Type B pancreatic cell (in vitro differentiated cells): ENCODE measurements at places on chromosomes 6 and 20.

DNA sequence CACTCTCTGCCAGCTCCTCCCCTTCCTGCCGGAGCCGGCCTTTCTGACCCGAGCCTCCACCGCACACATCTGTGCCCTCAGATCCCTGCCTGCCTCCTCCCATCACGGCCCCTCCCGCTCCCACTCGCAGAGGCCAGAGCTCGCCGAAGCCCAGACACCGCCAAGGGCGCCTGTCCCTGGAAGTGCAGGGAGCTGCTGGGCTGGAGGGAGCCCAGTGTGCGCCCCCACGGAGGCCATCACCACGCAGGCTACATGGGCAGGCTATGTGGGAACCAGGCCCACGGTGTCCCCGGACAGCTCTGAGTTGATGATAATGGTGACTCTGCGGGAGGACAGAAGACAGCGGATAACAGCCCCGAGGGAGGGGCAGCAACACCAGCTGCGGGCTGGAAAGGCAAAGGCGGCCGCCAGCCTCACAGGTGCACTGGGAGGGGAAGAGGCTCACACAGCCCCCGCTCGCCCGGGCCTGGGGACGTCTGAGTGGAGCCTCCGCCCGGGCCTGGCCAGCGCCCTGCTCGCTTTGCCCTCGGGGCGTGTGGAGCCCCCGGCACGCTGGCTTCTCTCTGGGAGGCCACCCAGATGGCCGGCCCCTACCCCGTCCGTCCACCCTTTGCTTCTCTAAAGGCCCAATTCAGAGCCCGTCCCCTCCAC is 154.9 kb downstream of the DLL1 start:
- DNase-seq, result peak; percentile 69
- H3K27ac ChIP-seq, result no peak overlapping the region
- no peaks in the 10 kb centered on the region for H3K36me3 ChIP-seq
- no peaks in the 10 kb centered on the region for H3K27me3 ChIP-seq
- peaks cover 13% of the 10 kb centered on the region for H3K4me1 ChIP-seq

GRCh38 chr6:21990577-21990976 is 306.3 kb downstream of the PRL start:
- H3K27me3 ChIP-seq, result no peaks in the 10 kb centered on the region
- peaks cover 30% of the 10 kb centered on the region for H3K4me1 ChIP-seq
- H3K4me3 ChIP-seq, result no peak overlapping the region
- no peak overlapping the region for H3K27ac ChIP-seq
- peaks cover 23% of the 10 kb centered on the region for H3K36me3 ChIP-seq

GRCh38 chr20:48639899-48640298 is 187.9 kb downstream of the PREX1 start:
- peaks cover 3% of the 10 kb centered on the region for H3K36me3 ChIP-seq
- no peak overlapping the region for H3K4me3 ChIP-seq
- H3K27me3 ChIP-seq, result peaks cover 12% of the 10 kb centered on the region
- peaks cover 5% of the 10 kb centered on the region for H3K4me1 ChIP-seq
- H3K27ac ChIP-seq, result no peak overlapping the region
- DNase-seq, result no peak

- no peak overlapping the region for H3K27ac ChIP-seq
- no peak for DNase-seq
- no peaks in the 10 kb centered on the region for H3K36me3 ChIP-seq
- peaks cover 8% of the 10 kb centered on the region for H3K4me1 ChIP-seq
These were observed 34.0 kb upstream of the BMP6 start for GRCh38 chr6:7691675-7692452.

- no peak overlapping the region for H3K4me3 ChIP-seq
- H3K27ac ChIP-seq, result no peak overlapping the region
- no peaks in the 10 kb centered on the region for H3K27me3 ChIP-seq
- peaks cover 8% of the 10 kb centered on the region for H3K36me3 ChIP-seq
- peaks cover 12% of the 10 kb centered on the region for H3K4me1 ChIP-seq
These were observed 275.5 kb downstream of the PTPRK start for GRCh38 chr6:128244751-128245405.

GRCh38 chr6:50850223-50851048 is 31.8 kb downstream of the TFAP2B start:
- peaks cover 2% of the 10 kb centered on the region for H3K4me1 ChIP-seq
- H3K36me3 ChIP-seq, result no peaks in the 10 kb centered on the region
- peak overlapping the region; percentile 93 for H3K4me3 ChIP-seq
- peaks cover 96% of the 10 kb centered on the region for H3K27me3 ChIP-seq
- peak overlapping the region; percentile 93 for H3K27ac ChIP-seq
- no peak for DNase-seq

DNA sequence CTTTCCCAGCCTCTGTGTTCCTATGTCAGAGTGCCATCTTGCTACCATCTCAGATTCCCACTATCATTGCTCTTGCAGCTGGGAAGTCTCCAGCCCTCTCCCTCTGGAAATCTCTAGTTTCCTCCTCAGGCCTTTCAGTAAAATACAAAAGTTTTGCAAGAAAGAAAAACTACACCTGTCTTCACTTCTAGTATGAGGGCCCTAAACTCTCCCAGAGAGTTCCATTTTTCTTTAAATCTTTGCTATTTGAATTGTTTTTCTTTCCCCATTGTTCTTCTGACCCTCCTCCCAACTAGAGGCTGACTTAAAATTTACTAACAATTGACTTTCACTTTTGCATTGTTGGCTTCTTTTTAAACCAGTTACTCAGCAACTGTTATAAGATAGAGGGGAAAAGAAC is 62.8 kb downstream of the LY86 start:
- H3K27me3 ChIP-seq, result peaks cover 3% of the 10 kb centered on the region
- H3K36me3 ChIP-seq, result no peaks in the 10 kb centered on the region
- H3K4me3 ChIP-seq, result no peak overlapping the region

DNA sequence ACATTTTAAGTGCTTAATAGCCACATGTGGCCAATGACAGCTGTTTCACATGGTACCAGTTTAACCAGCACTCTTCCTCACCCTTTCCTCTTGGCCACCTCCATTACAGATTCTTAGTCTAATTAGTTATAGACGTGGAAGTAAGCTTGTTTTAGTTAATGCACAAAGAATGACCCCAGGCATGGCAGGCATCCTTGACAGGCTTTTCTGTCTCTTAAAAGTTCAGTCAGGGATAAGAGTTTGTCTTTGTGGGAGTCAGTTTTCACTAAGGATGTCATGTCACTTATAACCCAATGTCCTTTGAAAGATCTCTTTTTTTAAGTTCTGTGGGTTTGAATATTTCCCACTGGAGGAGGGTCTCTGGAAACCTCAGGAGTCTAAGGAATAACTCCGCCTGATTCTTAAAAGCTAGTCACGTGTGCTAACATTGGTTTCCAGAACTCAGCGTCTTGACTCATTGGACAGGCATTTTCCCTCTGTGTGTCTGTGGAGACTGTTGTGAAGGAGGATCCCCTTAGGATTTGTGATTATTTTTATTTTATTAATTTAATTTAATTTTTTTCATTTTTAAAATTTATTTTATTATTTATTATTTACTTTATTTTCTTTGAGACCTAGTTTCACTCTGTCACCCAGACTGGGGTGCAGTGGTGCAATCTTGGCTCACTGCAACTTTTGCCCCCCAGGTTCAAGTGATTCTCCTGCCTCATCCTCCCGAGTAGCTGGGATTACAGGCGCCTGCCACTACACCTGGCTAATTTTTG is 171.4 kb downstream of the ZFAND3 start:
- no peak for DNase-seq
- no peaks in the 10 kb centered on the region for H3K27me3 ChIP-seq
- H3K36me3 ChIP-seq, result no peaks in the 10 kb centered on the region
- no peak overlapping the region for H3K4me3 ChIP-seq
- H3K27ac ChIP-seq, result peak overlapping the region; percentile 23
- peaks cover 57% of the 10 kb centered on the region for H3K4me1 ChIP-seq

DNA sequence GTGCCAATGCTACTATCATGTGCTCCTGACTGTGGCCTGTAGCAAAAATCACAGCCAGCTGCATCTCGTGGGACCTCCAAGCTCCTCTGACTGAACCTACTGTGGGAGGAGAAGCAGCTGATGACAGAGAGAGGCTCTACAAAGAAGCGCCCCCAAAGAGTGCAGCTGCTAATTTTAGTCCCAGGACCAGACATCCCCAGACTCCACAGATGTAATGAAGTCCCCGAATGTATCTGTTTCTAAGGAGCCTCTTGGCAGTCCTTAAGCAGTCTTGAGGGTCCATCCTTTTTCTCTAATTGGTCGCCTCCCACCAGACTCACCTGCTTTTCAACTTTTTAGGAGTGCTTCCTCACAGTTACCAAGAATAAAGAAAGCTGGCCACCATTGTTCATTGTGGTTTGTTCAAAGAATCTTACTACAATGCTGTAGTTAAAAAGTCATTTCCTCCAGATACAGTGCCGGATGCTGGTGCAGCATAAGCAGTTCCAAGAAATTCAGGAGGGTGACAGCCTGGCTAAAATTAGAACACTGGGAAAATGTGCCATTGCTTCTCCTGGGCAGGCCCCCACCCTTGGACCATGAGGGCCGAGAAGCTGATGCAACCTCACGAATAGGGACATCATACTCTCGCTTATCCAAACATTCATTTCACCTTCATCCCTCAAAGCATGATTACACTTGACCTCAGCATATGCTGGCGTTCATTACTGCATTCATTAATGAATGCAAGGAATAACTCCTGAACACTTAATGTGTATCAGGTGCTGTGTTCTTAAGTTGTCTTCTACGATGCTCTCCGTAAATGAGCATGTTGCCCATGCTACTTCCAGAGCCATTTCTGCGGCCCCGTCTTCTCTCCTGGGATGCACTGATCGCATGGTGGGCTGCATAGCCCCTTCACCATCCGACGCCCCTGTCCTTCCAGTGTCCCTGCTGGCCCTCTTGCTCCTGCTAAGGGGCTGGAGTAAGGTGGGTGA is 66.4 kb downstream of the LY86 start:
- no peak for DNase-seq
- peaks cover 15% of the 10 kb centered on the region for H3K4me1 ChIP-seq
- no peak overlapping the region for H3K4me3 ChIP-seq

- no peaks in the 10 kb centered on the region for H3K36me3 ChIP-seq
- H3K27me3 ChIP-seq, result no peaks in the 10 kb centered on the region
- H3K4me3 ChIP-seq, result no peak overlapping the region
- no peaks in the 10 kb centered on the region for H3K4me1 ChIP-seq
- DNase-seq, result no peak
- no peak overlapping the region for H3K27ac ChIP-seq
These were observed 1152.3 kb upstream of the GJE1 start for GRCh38 chr6:140980265-140980887.

- no peaks in the 10 kb centered on the region for H3K36me3 ChIP-seq
- no peak overlapping the region for H3K27ac ChIP-seq
- peaks cover 4% of the 10 kb centered on the region for H3K27me3 ChIP-seq
- no peak overlapping the region for H3K4me3 ChIP-seq
- no peak for DNase-seq
These were observed 31.8 kb upstream of the GMPR start for GRCh38 chr6:16206595-16207037.

DNA sequence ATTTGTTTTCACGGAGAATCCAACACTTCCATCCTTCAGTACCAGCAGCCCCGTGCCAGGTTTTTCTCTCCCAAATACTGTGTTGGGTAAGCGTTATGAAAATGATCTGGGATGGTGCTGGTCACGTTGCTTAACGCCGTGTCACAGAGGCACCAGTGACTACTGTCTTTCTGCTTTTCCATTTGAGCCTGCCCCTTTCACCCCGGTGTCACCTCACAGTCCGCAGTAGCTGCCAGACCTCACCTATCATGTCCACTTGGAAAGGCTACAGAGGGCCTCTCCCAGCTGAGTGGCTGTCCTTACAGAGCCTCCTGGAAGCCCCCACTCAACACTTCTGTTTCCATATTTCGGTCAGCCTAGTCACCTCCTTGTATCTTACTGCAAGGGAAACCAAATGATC is 176.5 kb upstream of the ARID1B start:
- H3K27me3 ChIP-seq, result peaks cover 11% of the 10 kb centered on the region
- no peaks in the 10 kb centered on the region for H3K36me3 ChIP-seq
- H3K4me3 ChIP-seq, result no peak overlapping the region
- DNase-seq, result no peak
- H3K27ac ChIP-seq, result no peak overlapping the region

- no peak overlapping the region for H3K4me3 ChIP-seq
- H3K27me3 ChIP-seq, result peaks cover 11% of the 10 kb centered on the region
- peaks cover 15% of the 10 kb centered on the region for H3K4me1 ChIP-seq
- H3K27ac ChIP-seq, result no peak overlapping the region
These were observed 145.7 kb upstream of the PHACTR3 start for GRCh38 chr20:59458645-59459044.

DNA sequence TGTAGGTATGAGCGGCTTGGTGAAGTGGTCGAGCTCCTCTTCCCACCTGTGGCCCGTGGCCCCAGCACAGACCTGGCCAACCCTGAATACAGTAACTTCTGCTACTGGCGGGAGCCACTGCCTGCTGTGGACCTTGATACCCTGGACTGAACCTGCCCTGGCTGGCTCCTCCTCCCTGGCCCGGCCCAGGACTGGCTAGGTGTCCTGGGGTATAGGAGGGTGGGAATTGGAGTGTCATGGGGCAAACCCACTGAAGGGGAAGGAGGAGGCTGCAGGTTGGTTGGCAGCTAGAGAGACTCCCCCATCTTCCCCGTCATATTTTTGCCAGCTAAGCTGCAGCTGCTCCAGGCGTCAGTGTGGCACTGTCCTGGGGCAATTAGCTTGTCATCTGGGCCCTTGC is 7.9 kb downstream of the EMILIN3 start:
- H3K4me3 ChIP-seq, result no peak overlapping the region
- no peaks in the 10 kb centered on the region for H3K36me3 ChIP-seq
- H3K27ac ChIP-seq, result no peak overlapping the region
- DNase-seq, result no peak
- no peaks in the 10 kb centered on the region for H3K27me3 ChIP-seq

DNA sequence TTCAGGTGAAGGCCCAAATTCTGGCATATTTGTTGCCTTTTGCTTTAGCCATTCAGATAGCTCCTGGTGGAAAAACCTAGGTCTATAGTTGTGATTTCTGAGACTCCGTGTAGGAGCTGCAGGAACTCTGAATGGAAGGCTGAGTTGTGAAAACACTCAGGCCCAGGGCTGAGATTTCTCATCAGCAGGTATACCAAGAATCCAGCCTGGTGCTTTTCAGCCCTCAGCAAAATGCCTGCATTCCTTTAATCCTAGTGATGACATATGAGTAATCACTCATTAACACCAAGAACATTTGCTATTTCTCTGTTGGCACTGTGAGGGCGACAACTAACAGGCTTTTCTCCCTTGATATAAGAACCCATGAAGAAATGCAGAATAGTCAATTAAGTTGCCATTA is 546.1 kb upstream of the MAN1A1 start:
- DNase-seq, result no peak
- H3K4me1 ChIP-seq, result peaks cover 4% of the 10 kb centered on the region
- H3K36me3 ChIP-seq, result no peaks in the 10 kb centered on the region
- no peaks in the 10 kb centered on the region for H3K27me3 ChIP-seq
- no peak overlapping the region for H3K27ac ChIP-seq

- no peak for DNase-seq
- peaks cover 10% of the 10 kb centered on the region for H3K36me3 ChIP-seq
- no peak overlapping the region for H3K27ac ChIP-seq
These were observed 52.4 kb upstream of the SIM1 start for GRCh38 chr6:100517106-100517505.

- H3K27ac ChIP-seq, result no peak overlapping the region
- H3K4me3 ChIP-seq, result no peak overlapping the region
- H3K27me3 ChIP-seq, result no peaks in the 10 kb centered on the region
- H3K36me3 ChIP-seq, result no peaks in the 10 kb centered on the region
- H3K4me1 ChIP-seq, result peaks cover 4% of the 10 kb centered on the region
These were observed 24.0 kb downstream of the BTBD3 start for GRCh38 chr20:11941593-11942246.

GRCh38 chr6:114998492-114998891 is 655.7 kb upstream of the HS3ST5 start:
- H3K27ac ChIP-seq, result no peak overlapping the region
- no peak for DNase-seq
- no peaks in the 10 kb centered on the region for H3K4me1 ChIP-seq
- no peaks in the 10 kb centered on the region for H3K27me3 ChIP-seq
- H3K4me3 ChIP-seq, result no peak overlapping the region
